Glutamatergic neuron (in vitro differentiated cells): ENCODE measurements at places on chromosomes 2 and 18. TPM values are rescaled to one million over a fixed set of nuclear protein-coding genes. Genes with fewer than 3 reads are reported as not detected.

TP53I3 gene
- total RNA-seq: 38.0 TPM

MDH1B gene
- 0.98 TPM for total RNA-seq

FOXI3 gene
- 0.34 TPM for total RNA-seq

MROH2A gene
- not detected for total RNA-seq

TMEM200C gene
- 13.8 TPM for total RNA-seq

CASP8 gene
- total RNA-seq: not detected

CRYBA2 gene
- 0.49 TPM for total RNA-seq

IL1R1 gene
- total RNA-seq: 0.17 TPM

AQP12A gene
- not detected for total RNA-seq

MSTN gene
- not detected for total RNA-seq

NCK2 gene
- total RNA-seq: 82.4 TPM

BMP10 gene
- total RNA-seq: not detected

CRYGC gene
- total RNA-seq: not detected

PLEK gene
- not detected for total RNA-seq

GCG gene
- total RNA-seq: not detected

NCKAP5 gene
- total RNA-seq: 0.20 TPM

SCN7A gene
- total RNA-seq: 0.32 TPM
